T-cell (primary cell): ENCODE measurements at places on chromosomes 6 and 20. TPM values are rescaled to one million over a fixed set of nuclear protein-coding genes. Genes with fewer than 3 reads are reported as not detected.

- peaks cover 8% of the 10 kb centered on the region for H3K27me3 ChIP-seq
- no peak overlapping the region for H3K27ac ChIP-seq
- H3K36me3 ChIP-seq = no peaks in the 10 kb centered on the region
- peaks cover 7% of the 10 kb centered on the region for H3K4me1 ChIP-seq
- DNase-seq = no peak
- no peak overlapping the region for H3K4me3 ChIP-seq
Observed at GRCh38 chr20:44051661-44052000, 135.4 kb downstream of the JPH2 start.

DNA sequence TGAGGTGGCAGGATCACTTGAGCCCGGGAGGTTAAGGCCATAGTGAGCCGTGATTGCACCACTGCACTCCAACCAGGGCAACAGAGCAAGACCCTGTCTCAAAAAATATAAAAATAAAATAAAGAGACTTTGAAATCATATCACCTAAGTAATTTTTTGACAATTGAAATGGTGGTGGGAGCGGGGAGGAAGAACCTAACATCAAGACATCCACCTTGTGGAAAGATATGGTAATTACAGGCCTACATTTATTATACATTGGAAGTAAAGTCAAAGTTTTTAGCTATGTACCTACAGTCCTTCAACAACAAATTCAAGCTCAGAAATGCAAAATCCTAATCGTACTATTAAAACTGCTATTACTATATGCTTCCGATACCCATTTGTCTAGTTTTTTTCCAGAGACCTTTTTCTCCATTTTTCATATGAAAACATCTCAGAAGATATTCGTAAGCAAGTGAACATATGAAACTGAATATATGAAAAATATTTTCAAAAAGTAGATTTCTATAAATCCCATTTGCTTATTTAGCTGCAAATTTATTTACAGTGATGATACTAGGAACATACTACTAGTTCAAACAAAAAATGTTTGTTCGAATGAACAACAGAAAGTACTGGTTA, 83.3 kb downstream of the SYCP2 start:
- H3K4me3 ChIP-seq = no peak overlapping the region
- no peaks in the 10 kb centered on the region for H3K27me3 ChIP-seq
- H3K36me3 ChIP-seq = no peaks in the 10 kb centered on the region
- no peaks in the 10 kb centered on the region for H3K4me1 ChIP-seq
- no peak for DNase-seq
- no peak overlapping the region for H3K27ac ChIP-seq

DNA sequence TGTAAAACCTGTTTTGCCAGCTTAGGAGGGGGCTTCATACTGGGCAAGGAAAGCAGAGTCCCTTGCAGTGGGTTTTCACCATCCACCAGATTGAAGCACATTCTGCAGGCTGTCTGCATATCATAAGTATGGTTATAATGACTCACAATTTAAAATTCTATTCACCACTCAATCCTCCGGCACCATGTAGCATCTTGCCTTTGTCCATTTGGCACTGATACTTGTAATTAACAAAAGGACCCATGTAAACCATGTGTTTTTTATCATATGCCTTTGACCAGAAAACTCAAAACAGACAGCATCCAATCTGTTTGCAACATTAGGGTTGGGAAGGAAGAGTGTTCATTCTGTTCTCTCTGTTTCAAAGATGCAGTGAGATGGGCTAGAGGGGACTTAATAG, 3.0 kb downstream of the CD83 start:
- H3K4me3 ChIP-seq = no peak overlapping the region
- H3K27ac ChIP-seq = no peak overlapping the region
- peaks cover 17% of the 10 kb centered on the region for H3K4me1 ChIP-seq
- no peaks in the 10 kb centered on the region for H3K36me3 ChIP-seq
- DNase-seq = no peak
- no peaks in the 10 kb centered on the region for H3K27me3 ChIP-seq

DNA sequence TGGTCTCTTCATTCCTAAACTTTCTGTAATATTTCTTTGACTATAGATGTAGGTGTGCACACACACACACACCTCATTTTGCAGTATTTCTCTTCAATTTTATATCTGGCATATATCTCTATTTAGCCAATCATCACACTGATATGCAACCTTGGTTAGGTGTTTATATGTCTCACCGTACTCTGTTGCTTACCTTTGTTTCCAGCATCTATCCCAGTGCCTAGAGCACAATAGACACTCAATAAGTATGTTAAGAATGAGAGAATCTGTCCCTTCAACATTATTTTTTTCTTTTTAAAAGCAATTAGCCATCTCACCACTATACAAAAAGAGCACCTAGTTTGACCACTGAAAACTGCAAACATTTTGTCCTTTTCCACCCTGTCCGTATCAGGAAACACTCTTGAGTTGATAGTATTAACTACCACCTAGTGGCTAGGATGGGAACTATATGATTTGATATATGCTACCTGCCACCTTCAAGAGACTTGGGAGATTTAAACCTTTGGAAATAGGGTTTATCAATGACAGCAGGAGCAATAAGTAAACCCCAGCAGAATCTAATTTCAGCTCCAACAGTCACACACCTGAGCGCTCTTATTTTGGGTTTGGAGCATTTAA, 48.7 kb upstream of the RSPO3 start:
- no peak overlapping the region for H3K4me3 ChIP-seq
- no peak overlapping the region for H3K27ac ChIP-seq
- no peaks in the 10 kb centered on the region for H3K4me1 ChIP-seq
- no peaks in the 10 kb centered on the region for H3K36me3 ChIP-seq
- DNase-seq = no peak

DNA sequence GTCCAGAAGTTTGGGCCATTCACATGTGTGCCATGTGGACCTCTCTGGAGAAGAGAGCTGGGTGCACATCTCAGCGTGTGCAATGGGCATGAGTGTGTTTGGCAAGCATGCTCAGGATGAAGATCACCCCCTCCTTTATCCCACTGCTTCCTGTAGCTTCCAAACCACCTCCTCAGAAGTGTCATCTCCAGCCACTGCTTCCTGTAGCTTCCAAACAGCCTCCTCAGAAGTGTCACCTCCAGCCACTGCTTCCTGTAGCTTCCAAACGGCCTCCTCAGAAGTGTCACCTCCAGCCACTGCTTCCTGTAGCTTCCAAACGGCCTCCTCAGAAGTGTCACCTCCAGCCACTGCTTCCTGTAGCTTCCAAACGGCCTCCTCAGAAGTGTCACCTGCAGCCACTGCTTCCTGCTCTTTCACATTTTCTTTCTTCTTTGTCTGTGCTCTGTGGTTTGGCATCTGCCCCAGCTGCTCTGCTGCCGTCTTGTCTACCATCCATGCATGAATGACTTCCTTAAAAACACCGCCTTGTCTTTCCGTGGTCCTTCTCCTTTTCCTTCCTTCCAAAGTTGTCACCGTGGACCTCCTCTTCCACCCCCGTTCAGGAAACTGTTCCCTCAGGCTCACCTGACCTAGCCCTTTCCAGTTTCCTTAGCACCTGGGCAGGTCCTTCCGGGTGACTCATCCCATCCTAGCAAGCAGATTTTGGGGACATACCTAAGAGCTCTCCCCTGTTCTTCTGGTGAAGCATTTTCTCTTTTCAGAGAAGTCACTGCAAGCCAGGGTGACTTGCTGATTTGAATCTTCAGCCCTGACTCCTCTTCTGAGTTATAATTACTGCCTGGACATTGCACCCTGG, 43.5 kb upstream of the TIAM2 start:
- no peak overlapping the region for H3K4me3 ChIP-seq
- DNase-seq = peak; percentile 38
- H3K4me1 ChIP-seq = peaks cover 4% of the 10 kb centered on the region
- H3K27ac ChIP-seq = no peak overlapping the region

- no peaks in the 10 kb centered on the region for H3K36me3 ChIP-seq
- H3K27ac ChIP-seq = no peak overlapping the region
- no peaks in the 10 kb centered on the region for H3K27me3 ChIP-seq
- H3K4me3 ChIP-seq = no peak overlapping the region
Observed at GRCh38 chr6:56345376-56345995, 98.1 kb upstream of the COL21A1 start.

GRCh38 chr20:40019510-40019909, 669.5 kb downstream of the MAFB start:
- no peak overlapping the region for H3K27ac ChIP-seq
- no peaks in the 10 kb centered on the region for H3K27me3 ChIP-seq
- no peaks in the 10 kb centered on the region for H3K4me1 ChIP-seq
- no peak for DNase-seq
- H3K36me3 ChIP-seq = no peaks in the 10 kb centered on the region

DNA sequence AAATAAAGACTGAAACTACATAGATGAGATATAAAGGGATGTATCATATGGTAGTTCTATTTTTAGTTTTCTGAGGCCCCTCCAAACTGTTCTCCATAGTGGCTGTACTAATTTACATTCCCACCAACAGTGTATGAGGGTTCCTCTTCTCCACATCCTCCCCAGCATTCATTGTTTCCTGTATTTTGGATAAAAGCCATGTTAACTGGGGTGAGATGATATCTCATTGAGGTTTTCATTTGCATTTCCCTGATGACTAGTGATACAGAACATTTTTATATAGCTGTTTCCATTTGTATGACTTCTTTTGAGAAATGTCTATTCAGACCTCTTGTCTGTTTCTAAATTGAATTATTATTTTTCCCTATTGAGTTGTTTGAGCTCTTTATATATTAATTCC, 229.3 kb downstream of the RFPL4B start:
- H3K27ac ChIP-seq = no peak overlapping the region
- H3K4me3 ChIP-seq = no peak overlapping the region
- no peaks in the 10 kb centered on the region for H3K27me3 ChIP-seq
- DNase-seq = no peak

DNA sequence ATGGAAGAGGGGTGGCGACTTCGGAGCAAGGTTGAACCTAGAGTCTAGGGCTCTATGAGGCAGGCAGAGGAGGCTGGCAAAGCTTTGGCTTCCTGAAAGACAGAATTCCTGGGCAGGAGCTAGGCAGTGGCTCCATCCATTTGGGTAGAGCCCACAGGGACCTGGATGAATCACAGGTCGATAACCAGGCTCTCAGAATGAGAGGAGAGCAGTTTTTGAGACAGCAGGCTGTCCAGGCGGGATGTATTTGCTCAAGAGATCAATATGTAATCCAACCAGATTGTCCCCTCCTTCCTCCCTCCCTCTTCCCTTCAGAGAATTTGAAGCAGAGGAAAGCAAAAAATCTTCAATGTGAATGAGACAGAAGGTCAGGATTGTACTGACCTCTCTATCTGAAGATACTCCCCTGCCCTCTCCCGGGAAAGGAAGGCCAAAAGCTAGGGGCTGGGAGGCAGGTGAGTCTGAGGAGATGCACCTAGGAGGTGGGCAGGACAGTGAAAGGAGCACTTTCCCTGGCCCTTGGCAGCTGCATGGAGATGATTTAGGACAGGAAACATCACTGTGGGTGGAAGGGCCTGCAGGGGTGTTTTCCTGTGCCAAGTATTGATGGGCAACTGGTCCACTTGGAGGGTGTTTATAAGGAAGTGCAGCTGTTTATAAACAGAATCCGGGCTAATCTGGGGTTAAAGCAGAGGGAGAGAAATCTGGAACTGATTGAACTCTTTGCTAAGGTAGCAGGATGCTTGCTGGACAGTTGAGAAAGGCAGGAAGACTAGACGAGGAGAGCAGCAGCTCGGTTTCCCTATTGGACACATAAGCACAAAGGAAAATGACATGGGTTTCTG, 212.4 kb upstream of the LRFN2 start:
- H3K36me3 ChIP-seq = no peaks in the 10 kb centered on the region
- no peaks in the 10 kb centered on the region for H3K4me1 ChIP-seq
- H3K27me3 ChIP-seq = peaks cover 16% of the 10 kb centered on the region
- no peak overlapping the region for H3K4me3 ChIP-seq
- no peak overlapping the region for H3K27ac ChIP-seq

DNA sequence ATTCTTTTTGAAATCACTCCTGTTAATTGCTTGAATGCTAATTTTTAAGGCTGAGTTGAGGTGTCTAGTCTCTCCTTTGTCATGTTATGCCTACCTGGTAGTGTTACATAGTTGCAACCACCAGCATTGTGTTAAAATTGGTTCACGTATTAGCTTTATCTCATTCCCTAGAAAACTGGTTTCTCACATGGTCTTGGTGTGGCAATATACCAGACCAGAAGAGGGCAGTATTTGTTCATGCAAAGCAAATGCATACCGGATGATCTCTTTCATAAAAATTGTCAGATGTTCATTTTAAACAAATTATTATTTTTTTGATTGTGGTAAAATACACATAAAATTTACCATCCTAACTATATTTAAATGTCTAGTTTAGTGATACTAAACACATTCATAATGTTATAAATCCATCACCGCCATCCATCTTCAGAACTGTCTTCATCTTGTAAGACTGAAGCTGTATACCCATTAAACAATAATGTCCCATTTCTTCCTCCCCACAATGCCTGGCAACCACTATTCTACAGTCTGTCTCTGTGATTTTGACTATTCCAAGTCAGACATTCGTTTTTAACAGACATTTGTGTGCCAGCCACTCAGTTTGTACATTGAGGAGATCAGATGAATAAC, 92.8 kb downstream of the ATRN start:
- H3K4me1 ChIP-seq = no peaks in the 10 kb centered on the region
- H3K4me3 ChIP-seq = no peak overlapping the region
- peaks cover 17% of the 10 kb centered on the region for H3K36me3 ChIP-seq
- no peak for DNase-seq
- no peaks in the 10 kb centered on the region for H3K27me3 ChIP-seq

- H3K4me1 ChIP-seq = no peaks in the 10 kb centered on the region
- H3K27me3 ChIP-seq = no peaks in the 10 kb centered on the region
- H3K36me3 ChIP-seq = no peaks in the 10 kb centered on the region
- no peak overlapping the region for H3K4me3 ChIP-seq
- H3K27ac ChIP-seq = no peak overlapping the region
Observed at GRCh38 chr6:144647406-144647964, 362.4 kb downstream of the UTRN start.

DNA sequence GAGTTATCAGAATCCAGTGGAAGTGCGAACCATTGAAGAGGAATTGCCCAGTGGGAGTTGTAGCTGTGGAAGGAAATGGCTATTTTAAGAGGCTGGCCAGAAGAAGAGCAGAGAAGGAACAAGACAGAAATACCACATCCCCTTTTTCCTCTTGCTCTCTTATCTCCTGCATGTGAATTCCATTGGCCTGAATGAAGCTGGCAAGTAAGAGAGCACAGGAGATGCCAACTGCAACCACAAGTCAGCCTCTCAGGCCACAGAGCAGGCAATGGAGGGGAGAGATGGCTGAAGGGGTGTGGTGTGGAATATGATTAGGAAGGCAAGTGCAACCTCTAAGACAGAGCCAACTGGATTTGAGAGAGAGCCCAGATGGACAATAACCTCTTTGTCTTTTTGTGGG, 362.7 kb upstream of the IMPG1 start:
- no peak overlapping the region for H3K4me3 ChIP-seq
- no peaks in the 10 kb centered on the region for H3K4me1 ChIP-seq
- no peak overlapping the region for H3K27ac ChIP-seq
- no peaks in the 10 kb centered on the region for H3K36me3 ChIP-seq
- H3K27me3 ChIP-seq = no peaks in the 10 kb centered on the region

- no peak for DNase-seq
- H3K27ac ChIP-seq = no peak overlapping the region
- H3K36me3 ChIP-seq = no peaks in the 10 kb centered on the region
- H3K4me3 ChIP-seq = no peak overlapping the region
- H3K27me3 ChIP-seq = peaks cover 2% of the 10 kb centered on the region
Observed at GRCh38 chr6:163925839-163926238, 511.3 kb downstream of the QKI start.

- H3K4me3 ChIP-seq = no peak overlapping the region
- DNase-seq = no peak
- no peaks in the 10 kb centered on the region for H3K27me3 ChIP-seq
- H3K27ac ChIP-seq = no peak overlapping the region
- no peaks in the 10 kb centered on the region for H3K36me3 ChIP-seq
Observed at GRCh38 chr20:40815156-40816038, 126.4 kb upstream of the MAFB start.

The TRIM31 gene
- total RNA-seq = not detected

The BPIFB6 gene
- total RNA-seq = not detected

The ZBTB46 gene
- total RNA-seq = 0.30 TPM

The CLVS2 gene
- total RNA-seq = not detected

The ELOVL2 gene
- 0.12 TPM for total RNA-seq

The DLK2 gene
- total RNA-seq = 2.1 TPM

The SKIC2 gene
- total RNA-seq = 112 TPM

The PRICKLE4 gene
- total RNA-seq = not detected

The CLDN20 gene
- not detected for total RNA-seq
